CD4-positive, CD25-positive, alpha-beta regulatory T cell (primary cell): ENCODE measurements at places on chromosomes 12 and 14. TPM values are rescaled to one million over a fixed set of nuclear protein-coding genes. Genes with fewer than 3 reads are reported as not detected.

C1S gene
- total RNA-seq: 5.7 TPM

CLEC6A gene
- total RNA-seq: not detected

IL26 gene
- not detected for total RNA-seq

DNA sequence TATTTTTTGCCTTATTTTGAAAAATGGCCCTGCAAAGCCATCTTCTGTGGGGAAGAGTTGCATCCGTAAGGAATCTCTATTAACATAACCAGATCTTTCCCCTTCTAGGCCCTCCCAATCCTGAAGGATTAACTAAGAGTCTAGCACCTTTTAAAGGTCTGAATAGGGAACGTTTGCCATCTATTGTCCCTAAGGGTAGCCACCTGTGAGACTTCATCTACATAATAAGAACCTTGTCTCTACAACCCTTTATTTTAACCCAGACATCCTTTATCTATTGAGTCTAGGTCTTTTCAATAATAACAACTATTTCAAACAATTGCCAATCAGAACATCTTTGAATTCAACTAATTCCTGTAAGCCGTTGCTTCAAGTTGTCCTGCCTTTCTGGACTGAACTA is 4.4 kb downstream of the EDDM3B start:
- H3K27ac ChIP-seq: no peak overlapping the region
- H3K27me3 ChIP-seq: peaks cover 7% of the 10 kb centered on the region
- DNase-seq: no peak
- no peak overlapping the region for H3K4me3 ChIP-seq

DACT1 gene
- 2.0 TPM for total RNA-seq

DNA sequence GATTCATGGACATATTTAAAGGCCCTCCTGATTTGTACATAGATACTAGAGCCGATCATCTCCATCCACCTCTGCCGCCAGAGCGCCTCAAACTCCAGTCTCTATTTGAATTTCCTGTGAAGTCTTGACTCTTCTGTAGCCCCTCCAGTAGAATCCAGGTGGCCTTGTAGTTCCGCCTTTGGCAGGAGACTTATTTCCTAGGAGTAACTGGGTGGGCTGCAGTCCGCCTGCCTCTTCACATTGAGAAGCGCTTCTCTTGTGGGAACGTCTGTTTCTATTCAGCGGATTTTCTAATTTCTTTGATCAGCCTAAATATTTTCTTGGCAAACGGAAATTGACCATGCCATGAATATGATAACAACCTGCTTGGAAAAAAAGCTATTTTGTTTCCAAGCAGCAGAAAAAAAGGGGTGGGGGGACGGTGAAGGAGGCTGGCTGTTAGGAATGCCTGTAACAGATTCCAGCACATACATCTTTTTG is 9.0 kb upstream of the SIX1 start:
- H3K27me3 ChIP-seq: peaks cover 43% of the 10 kb centered on the region
- no peak overlapping the region for H3K27ac ChIP-seq
- H3K4me1 ChIP-seq: peaks cover 22% of the 10 kb centered on the region
- no peak for DNase-seq
- no peak overlapping the region for H3K4me3 ChIP-seq

DNA sequence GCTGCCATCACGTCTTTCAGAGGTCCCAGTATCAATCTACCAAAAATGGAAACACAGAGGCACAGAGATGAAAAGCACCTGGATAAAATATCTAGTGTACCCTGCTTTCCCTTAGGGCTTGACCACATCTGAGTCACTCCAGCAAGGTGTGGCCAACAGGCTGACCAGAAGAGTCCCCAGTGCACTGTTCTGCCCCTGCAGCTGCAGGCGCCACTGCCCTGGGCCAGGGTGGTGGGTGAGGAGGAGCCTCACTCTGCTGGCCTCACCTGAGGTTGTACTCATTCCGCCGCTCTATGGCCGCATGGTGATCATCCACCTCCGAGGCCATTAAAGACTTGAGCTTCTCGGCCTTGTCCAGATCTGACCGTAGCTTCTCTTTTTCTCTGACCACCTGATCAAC is 60.4 kb downstream of the NIN start:
- H3K36me3 ChIP-seq: peaks cover 86% of the 10 kb centered on the region
- no peaks in the 10 kb centered on the region for H3K27me3 ChIP-seq
- no peak for DNase-seq
- H3K4me1 ChIP-seq: no peaks in the 10 kb centered on the region
- H3K27ac ChIP-seq: no peak overlapping the region
